ENCODE measurements at places on chromosomes 1 and 21. TPM values are rescaled to one million over a fixed set of nuclear protein-coding genes. Genes with fewer than 3 reads are reported as not detected.

Gene IFNLR1
- 39.7 TPM for total RNA-seq

Gene AADACL3
- total RNA-seq, result not detected

Gene ZYG11A
- 1.5 TPM for total RNA-seq

Gene C1QTNF12
- total RNA-seq, result 6.1 TPM

Gene CD46
- 173 TPM for total RNA-seq

Gene BCAR3
- 13.0 TPM for total RNA-seq

Gene MRPL37
- 37.0 TPM for total RNA-seq

Gene SPRR3
- not detected for total RNA-seq

Gene CCDC17
- total RNA-seq, result 8.2 TPM

Gene SLC44A5
- 2.8 TPM for total RNA-seq
